Activated naive CD8-positive, alpha-beta T cell treated with anti-CD3 and anti-CD28 coated beads, Interleukin-2, amount 50 U/mL, for 24 hours (primary cell): ENCODE measurements at places on chromosomes 5 and 9.
A peak's percentile ranks its signal among the peaks of the same experiment; 100 is the strongest.

GRCh38 chr9:3942361-3942760, 357.5 kb downstream of the GLIS3 start:
- DNase-seq, result no peak

DNA sequence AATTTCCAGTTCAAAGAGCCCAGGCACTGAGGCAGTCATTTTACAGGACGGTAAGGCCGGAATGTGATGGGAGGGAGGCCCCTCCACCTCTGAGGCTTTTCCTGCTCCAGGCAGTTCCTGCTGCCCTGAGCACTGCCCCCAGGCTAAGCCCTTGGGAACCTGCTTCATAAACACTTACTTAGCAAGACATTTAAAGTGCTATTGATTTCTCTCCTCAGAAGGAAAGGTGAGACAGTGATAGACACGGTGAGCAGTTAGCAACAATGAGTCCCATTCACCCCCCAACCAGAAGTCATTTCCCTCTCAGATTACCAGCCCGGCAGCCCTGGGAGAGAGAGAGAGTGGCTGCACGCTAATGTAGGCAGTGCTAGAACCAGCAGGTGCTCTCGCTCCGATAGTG, 462.5 kb downstream of the SPOCK1 start:
- no peak for DNase-seq

- no peak for DNase-seq
Measured at GRCh38 chr9:20625003-20625349, 2.7 kb upstream of the MLLT3 start.

- no peak for DNase-seq
Measured at GRCh38 chr5:91245074-91245452, 138.1 kb downstream of the ARRDC3 start.

GRCh38 chr9:95048225-95049087, 269.1 kb downstream of the FANCC start:
- peak; percentile 54 for DNase-seq

DNA sequence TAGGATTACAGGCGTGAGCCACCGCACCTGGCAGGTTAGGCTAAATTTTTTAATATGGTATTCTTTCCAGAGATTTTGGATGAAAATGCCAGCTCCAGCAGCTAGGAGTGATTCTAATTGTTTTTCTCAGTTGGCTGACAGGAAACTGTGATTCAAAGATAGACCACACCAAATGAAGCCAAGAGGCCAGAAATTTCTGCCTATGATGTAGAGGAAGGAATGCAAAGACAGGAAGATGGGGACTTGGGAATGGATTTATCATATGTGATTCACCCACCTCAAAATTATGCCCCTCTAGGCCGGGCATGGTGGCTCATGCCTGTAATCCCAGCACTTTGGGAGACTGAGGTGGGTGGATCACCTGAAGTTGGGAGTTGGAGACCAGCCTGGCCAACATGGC, 53.3 kb downstream of the UGCG start:
- DNase-seq, result no peak

- no peak for DNase-seq
Measured at GRCh38 chr9:91182429-91183225, 179.1 kb downstream of the AUH start.

DNA sequence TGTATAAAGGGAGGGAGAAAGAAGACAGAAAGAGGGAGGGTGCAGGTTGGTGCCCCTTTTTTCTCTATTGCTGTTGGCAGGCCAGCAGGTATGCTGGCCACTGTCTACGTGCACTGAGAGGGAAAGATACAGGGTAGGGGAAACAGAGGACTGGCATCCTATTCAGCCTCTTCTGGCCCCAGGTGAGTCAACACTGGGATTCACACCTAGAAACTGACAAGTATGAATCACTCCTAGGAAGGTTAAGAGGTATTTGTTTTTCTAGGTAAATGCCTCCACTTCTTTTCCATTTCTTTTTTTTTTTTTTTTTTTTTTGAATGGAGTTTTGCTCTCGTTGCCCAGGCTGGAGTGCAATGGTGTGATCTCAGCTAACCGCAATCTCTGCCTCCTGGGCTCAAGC, 2.8 kb upstream of the UBAP1 start:
- no peak for DNase-seq

GRCh38 chr5:176671399-176671798, 24.1 kb downstream of the TSPAN17 start:
- no peak for DNase-seq

DNA sequence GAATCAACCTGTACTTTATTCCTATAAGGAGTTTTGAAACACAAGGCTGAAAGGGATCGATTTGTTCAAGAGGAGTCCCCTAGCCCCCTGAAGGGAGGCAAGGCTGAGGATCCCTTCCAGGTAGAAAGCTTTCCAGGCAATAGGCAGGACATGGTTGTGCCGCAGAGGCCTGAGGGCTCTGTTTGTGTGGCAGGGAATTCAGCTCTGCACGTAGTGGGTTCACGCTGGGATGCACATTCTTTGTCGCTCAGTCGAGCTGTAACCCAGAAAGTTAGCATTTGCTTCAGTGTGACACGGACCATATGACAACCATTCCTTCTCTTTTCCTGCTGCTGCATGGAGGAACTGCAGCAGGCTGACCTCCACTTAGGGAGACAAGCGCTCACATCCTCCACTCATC, 65.6 kb upstream of the TRIO start:
- DNase-seq, result no peak

- DNase-seq, result no peak
Measured at GRCh38 chr5:93941897-93942296, 200.5 kb upstream of the POU5F2 start.

DNA sequence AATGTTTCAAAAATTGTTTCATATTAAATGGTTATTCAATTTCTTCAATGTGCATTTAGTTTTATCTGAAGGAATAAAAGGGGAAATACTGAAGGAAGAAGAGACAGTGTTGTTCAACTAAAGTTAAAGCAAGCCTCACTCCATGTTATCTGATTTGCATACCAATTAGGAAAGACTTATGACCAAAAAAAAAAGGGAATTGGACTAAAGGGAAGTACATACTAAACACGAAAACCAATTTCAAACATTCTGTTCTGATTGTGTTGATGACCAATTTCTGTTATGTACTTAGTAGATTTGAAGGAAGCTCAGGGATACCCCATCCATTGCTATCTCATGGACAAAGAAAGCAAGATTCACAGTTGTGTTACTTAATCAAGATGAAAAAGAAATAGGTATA, 4.9 kb upstream of the GAPT start:
- DNase-seq, result no peak

GRCh38 chr9:86508208-86508903, 154.1 kb upstream of the TUT7 start:
- DNase-seq, result no peak

DNA sequence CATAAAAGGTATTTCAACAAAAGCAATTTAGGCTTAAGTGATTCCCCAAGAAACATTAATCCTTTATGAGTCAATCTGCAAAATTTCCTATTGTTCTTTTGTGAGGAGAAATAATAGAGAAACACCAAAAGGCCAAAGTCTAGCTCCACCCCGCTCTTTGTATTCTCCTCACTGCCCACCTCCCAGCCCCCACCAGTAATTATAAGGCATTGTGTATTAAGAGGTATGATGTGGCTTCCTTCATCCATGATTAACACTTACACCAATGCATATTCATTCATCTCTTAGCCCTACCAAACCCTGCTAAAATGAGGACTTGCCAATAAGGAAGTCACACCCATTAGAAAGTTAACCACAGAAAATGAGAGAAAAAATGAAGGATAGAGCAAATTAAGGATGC, 105.3 kb upstream of the SPATA31D4 start:
- DNase-seq, result no peak

GRCh38 chr9:125889112-125889475, 141.9 kb downstream of the PBX3 start:
- peak; percentile 7 for DNase-seq

- no peak for DNase-seq
Measured at GRCh38 chr9:16505199-16505598, 365.3 kb downstream of the BNC2 start.

DNA sequence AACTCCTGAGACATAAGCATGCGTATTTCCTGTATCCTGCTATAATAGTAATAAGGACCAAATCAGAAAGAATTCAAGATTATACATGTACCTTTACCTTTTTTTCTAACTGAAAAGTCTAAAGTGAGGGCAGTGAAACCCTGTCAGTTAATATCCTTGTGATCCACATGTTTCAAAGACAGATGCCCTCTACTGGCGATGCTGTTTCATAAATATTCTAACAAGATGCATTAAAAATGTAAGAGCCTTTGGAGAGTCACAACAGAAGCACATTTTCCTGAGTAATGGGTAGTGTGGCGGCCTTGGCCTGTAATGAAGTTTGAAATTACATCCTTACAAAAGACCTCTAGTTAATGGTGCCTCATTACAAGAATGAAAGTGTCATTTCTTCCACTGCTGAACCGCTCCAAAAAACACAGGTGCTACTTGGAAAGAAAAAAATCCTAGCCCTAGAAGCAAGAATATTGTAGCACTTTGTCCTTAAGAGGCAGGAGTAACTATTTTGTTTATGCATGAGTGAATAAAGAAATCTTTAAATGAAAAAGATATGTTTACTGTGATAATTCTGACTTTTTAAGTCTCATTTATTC, 232.6 kb downstream of the EPB41L4A start:
- DNase-seq, result no peak

DNA sequence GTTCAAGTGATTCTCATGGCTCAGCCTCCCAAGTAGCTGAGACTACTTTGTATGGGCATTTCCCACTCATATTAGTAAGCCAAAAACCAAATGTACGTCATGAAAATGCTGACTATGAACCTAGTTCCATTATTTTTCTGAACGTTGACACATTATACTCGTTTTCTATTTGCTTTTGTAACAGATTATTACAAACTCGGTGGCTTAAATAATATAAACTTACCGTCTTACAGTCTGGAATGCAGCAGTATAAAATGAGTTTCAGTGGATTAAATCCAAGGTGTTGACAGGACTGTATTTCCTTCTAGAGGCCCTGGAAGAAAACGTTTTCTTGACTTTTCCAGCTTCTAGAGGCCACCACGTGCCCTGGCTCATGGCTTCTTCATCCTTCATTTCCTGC, 517.0 kb downstream of the GADD45G start:
- no peak for DNase-seq

DNA sequence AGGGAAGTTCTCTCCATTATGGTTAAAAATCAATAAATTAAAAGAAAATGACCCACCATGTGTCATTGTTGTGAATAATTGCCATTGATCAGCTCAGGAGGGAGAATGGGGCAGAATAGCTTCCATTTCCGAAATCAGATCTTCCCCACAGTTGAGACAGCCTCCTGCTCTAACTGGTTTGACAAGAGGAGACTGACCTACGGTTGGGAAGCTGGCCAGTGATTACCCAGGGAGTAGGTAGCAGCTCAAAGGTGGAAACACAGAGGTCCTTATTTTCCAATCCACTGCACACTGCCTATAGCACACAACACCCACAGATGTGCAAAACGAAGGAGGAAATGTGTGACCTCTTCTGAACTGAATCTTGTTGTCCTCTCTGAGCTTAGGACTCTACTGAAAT, 69.0 kb upstream of the DAPK1 start:
- DNase-seq, result no peak

DNA sequence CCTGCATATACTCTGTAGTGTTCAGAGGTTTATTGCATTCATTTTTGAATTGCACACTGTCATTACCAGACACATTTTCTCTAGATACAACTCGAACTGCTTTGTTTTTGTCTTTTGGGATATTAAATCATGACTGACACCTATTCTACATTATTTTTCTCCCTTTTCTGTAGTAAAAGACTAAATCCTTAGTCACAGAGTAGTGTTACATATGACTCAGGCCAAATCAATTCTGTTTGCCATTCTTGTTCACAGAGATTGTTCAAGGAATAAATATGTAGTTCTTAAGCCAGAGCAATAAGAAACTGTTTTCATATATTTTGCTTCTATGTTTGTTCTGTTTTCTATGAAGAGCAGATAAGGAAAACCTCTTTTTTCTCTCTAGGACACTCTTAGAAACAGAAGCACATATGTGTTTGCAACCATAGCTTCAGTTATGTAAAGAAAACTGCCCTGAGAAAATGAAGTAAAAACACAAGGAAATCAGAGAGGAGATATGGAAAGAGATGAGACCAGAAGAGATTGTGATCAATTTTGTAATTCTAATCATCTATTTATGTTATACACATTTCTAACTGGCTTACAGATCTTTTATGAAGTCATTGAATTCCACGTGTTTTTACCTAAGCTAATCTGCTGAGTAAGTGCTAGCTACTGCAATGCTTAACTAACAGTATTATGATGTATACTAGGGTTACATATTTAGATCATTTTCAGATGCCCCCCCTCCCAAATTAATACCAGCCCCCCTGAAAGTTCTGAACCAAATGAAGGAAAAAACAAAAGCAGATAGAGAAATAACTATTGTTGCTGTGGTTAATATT, 1995.6 kb upstream of the CDH6 start:
- DNase-seq, result no peak
